Stimulated activated CD8-positive, alpha-beta memory T cell treated with anti-CD3 and anti-CD28 coated beads, Interleukin-7, amount 100 ng/mL, for 1 hour (primary cell): ENCODE measurements at places on chromosomes 5 and 9.

DNA sequence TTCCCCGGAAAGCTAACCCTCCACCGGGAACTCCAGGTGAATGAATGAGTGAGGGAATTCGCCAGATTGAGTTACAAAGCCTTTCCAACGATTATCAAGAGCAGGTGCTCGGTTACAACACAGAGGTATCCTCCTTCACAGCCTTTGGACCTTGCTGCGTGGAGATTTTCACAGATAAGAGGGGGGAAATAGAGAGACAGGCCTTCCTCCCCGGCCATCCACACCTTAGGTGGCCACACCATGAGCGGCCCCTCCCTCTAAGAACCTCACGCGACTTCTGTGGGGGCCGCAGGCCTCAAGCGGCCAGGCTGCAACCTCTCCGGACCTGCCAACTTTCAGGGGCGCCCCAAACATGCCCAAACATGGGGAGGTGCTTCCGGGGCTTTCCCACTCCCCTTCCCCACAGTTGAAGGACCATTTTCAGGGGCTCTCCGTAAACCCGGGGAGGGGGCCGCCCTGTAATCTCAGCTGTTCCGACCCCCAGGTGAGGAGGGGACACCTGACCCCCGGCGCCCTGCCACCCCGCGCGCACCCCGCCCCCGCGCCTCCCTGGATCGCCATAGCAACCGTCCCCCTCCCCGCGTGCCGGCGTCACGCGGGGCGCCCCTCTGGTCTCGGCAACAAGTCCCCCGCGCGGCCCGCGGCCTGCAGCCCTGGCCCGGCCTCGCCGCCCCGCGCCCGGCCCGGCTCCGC is 603 bp downstream of the DENND1A start:
- no peak for DNase-seq

DNA sequence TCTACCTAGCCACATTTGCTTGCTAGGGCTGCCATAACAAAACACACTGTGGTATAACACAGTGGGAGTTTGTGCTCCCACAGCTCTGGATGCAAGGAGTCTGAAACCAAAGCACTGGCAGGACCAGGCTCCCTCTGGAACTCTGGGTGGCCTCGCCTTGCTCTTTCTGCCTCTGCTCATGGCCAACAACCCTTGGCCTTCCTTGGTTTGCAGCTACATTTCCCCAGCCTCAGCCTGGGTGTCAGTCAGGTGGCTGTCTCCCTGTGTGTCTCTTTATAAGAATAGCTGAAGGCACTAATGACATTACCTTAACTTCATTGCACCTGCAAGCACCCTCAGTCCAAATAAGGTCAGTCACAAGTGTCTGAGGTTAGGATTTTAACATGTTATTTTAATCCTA is 101.0 kb upstream of the IRX2 start:
- DNase-seq, result no peak

DNA sequence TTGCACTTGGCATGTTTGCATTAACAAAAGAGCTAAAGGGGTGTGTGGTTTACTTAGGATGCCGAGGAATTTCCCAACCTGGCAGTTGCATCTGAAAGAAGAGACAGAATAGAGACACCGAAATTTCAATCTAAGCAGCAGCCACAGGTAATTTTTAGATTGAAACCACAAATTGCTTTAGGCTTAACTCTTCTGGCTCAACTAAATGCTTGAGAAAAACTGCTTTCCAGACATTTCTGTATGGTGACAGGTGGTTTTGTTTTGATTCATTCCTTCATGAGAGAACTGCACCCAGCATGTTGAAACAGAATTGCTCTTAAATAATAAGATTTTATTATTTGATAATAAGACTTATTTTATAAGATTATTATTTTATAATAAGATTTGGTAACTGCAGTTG is 21.5 kb downstream of the SECISBP2 start:
- DNase-seq, result no peak

DNA sequence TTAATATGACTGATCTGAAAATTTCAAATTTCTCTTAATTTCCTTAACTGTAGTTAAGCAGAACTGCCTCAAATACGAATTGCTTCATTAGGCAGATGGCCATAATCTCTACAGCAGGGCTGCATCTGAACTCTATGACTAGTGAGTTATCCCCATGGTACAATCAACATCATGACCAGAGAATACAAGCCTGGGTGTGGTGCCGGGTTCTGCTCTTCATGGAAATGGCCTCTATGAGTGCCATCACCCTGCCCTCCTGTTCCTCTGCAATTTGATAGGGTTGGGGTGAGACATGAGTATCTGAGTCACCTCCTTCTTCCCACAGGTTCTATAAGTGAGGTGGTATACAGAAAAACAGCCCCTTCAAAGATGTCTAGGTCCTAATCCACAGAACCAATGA is 235.9 kb downstream of the AP3B1 start:
- DNase-seq, result no peak

- no peak for DNase-seq
Measured at GRCh38 chr5:142017832-142018427, 5.1 kb upstream of the GNPDA1 start.

DNA sequence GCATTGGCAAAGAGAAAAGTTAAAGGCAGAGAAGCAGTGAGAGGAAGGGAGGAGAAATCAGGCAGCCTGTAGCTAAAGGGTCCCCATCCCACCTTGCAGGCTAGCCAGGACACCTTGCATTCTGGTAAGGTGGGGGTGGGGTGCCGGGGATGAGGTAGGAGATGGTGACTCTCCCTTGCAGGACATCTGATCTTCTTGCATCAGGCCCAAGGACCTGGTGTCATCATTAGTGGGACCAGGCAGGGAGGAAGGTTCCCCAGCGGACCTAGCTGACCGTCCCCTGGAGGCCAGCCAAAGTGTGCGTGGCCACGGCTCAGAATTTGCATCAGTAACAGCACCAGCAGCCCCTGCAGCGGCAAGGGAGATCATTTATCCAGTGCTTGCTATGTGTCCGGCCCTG is 21.7 kb upstream of the CYSTM1 start:
- DNase-seq, result no peak

- DNase-seq, result no peak
Measured at GRCh38 chr9:92961627-92962302, 14.4 kb downstream of the FGD3 start.

DNA sequence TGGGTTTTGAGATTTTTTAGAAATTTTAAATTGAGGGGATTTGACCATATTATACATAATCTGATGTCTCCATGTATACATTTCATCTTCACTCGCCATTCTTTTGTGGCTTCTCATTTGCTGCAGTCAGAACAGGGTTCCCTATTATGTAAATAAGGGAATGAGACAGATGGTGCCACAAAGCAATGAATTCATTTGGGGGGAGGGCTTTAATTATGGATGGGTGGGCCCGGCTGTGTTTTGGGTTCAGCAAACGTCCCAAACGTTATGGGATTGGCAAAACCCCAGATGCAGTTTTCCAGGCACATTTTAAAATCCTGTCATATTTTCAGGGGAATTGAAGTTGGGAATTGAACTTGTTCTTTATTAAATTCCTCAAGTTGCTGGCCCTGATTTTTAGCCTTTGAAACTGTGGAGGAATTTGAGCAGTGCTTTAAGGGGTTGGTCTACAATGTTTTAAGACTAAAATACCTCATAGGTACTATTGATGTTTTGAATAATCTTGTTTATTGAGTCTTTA is 558.5 kb upstream of the ZNF462 start:
- DNase-seq, result no peak
